Stromal cell of bone marrow (primary cell): ENCODE measurements at places on chromosomes 3 and 15.

DNA sequence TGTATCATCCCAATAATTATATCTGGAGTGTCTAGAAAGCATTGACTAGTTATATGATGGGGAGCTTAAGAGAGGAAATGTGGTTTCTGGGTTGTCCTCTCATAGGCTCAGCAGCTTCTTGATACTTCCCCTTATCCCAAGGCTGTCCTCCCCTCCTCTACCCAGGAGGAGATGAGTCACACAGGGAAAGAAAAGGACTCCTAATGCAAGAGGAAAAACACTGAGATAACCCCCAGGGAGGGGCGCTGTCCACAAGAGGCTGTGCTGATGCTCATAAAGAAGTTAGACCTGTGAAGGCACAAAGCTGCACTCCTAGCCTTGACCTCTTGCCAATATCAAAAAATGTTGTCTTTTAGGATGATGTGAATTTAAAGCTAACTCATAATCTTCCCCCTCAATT, 28.8 kb upstream of the GYG1 start:
- DNase-seq, result peak; percentile 81

DNA sequence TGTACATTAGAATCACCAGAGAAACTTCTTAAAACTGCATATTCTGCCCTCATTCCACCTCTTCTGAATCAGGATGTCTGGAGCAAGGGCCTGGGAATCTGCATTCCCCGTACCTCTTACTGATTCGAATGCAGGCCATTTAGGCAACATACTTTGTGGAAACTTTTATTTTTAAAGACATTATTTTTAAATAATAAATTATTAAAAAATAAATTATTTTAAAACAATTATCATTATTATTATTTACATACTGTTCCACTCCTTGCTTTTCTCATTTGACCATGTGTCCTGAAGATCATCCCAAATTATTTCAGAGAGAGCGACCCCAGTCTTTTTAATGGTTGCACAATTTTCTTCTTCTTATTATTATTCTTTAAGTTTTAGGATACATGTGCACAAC, 336.6 kb upstream of the TBC1D5 start:
- no peak for DNase-seq

DNA sequence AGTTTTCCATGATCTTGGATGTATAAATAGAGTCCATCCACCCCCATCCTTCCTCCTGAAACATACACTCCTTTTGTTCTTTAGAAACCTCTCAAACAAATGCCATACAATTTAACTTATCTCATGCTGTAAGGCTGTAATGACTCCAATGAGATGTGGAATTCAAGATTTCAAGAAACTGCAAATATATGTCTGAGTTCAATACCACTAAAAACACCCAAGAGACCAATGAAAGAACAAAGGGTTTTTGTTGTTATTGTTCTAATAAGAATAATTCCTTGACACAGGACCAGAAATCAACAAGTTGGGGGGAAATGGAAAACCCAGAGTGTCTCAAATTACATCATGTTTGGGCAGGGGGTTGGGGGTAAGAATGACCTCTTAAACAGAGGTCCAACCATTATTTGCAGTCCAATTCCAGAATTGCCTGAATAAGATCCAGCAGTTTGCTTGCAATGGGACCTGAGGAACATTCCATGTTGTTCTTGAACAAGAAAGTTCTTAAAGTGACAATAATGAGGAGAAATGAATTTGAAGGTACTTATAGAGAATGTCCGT, 48.6 kb upstream of the TGFBR2 start:
- DNase-seq, result no peak

GRCh38 chr3:53845103-53845880, 927 bp downstream of the CHDH start:
- peak; percentile 22 for DNase-seq

GRCh38 chr3:45612918-45613602, 18.5 kb downstream of the LIMD1 start:
- peak; percentile 18 for DNase-seq

DNA sequence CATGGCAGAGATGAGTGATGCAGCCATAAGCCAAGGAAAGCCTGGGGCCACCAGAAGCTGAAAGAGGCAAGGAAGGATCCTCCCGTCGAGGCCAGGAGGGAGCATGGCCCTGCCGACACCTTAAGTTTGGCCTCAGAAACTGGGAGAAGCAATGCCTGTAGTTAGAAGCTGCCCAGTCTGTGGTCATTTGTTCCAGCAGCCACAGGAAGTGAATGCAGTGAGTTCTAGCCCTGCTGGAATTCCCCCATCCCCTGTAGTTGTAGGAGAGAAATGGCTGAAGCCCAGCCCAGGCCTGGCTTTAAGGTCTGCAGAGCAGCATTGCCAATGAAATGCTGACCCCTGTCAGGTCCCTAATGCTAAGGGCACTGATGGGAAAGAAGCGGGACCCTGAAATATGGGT, 12.2 kb upstream of the CHSY1 start:
- no peak for DNase-seq

- peak; percentile 32 for DNase-seq
These were observed 30.0 kb downstream of the MASP1 start for GRCh38 chr3:187261541-187261969.

DNA sequence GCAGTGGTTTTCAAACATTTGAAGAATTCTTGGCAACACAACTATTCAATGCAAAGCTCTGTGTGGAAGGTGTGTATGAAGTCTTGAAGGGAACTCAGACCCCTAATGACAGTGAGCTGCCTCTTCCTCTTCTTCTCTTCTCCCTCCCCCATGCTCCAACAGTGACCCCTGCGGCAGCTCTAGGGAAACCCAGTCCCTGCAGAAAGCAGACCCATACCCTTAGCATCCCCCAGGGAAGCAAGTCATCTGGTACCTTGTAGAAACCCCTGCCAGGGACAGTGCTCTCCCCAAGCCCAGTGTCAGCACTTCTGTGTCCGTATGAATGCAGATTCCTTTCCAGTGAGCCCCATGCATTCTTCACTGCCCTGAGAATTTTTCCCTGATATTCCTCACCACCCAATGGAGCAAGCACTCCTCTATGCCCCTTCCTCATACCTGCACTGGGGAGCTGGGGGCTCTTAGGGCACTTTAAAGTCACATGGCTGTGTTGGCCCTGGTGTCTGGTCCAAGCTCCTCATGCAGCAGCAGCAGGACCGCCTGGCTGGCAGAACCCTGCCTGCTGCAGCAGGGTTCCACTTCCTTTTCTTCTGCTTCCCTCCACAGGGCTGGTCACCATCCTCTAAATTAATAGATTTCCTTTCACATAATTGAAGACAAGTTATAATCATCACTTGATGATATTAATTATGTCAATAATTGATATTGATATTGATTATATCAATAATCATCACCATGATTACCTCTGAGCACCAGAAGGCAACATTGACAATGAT, 442.5 kb downstream of the EPHB1 start:
- DNase-seq, result no peak

DNA sequence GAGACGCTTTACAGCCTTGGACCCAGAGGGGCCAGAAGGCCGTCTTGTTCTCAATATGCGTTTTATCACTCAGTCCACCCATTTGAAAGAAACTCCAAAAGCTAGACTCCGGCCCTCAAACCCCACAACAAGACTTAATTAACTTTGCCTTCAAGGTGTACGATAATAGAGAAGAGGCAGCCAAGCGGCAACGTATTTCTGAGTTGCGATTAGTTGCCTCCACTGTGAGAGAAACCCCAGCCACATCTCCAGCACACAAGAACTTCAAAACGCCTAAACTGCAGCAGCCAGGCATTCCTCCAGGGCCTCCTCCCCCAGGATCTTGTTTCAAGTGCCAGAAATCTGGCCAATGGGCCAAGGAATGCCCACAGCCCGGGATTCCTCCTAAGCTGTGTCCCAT, 17.4 kb upstream of the INO80 start:
- DNase-seq, result no peak

DNA sequence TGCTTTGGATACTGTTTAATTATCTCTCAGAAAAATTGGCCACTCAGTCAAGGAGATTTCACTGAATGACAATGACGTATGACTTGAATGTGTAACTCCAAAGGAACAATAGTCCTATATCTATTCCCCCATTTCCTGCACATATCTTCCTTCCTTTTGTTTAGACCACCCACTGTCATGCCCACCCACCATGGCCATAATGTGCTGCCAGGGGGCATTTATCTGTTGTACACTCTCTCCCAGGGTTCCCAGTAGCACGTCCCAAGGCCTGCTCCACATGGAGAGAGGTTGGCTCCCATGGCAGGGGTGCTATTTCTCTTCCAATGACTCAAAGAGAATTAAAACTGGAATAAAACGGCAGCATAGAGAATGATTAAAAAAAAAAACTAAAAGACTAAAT, 36.8 kb upstream of the CTNNB1 start:
- DNase-seq, result no peak

DNA sequence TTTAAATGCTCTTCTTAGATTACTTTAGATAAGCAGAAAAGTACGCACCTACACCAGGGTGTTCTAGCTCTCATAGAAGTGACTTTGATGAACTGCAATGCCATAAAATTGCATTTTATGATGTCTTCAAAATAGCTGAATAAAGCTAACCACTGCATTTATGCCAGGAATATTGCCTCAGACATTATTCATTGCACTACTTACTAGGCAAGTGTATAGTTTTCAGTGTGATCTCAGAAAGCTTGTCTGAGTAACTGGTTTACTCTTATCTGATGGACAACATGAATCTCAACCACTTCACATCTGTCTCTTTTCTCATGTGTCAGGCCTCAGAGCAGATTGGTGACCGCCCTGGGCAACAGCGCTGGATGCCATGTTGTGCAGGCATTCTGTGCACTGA, 119.3 kb upstream of the SLC2A2 start:
- no peak for DNase-seq

DNA sequence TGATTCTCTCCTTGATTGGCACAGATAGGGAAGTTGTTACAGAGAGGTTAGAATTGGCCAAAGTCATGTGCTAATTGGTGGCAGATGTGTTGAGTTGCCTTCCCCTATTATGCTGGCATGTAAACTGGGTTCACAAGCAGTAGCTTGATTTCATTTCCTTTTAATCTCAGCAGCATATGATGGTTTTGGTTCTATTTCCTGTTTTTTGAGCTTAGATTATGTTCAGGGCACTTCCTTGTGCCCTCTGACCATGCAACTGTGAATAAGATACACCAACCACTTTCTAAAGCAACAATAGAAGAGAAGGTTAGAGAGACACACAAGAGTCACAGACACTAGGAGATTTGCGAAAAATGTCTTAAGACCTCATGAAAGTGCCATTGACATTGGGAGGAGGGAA, 16.5 kb downstream of the HPS3 start:
- DNase-seq, result no peak

DNA sequence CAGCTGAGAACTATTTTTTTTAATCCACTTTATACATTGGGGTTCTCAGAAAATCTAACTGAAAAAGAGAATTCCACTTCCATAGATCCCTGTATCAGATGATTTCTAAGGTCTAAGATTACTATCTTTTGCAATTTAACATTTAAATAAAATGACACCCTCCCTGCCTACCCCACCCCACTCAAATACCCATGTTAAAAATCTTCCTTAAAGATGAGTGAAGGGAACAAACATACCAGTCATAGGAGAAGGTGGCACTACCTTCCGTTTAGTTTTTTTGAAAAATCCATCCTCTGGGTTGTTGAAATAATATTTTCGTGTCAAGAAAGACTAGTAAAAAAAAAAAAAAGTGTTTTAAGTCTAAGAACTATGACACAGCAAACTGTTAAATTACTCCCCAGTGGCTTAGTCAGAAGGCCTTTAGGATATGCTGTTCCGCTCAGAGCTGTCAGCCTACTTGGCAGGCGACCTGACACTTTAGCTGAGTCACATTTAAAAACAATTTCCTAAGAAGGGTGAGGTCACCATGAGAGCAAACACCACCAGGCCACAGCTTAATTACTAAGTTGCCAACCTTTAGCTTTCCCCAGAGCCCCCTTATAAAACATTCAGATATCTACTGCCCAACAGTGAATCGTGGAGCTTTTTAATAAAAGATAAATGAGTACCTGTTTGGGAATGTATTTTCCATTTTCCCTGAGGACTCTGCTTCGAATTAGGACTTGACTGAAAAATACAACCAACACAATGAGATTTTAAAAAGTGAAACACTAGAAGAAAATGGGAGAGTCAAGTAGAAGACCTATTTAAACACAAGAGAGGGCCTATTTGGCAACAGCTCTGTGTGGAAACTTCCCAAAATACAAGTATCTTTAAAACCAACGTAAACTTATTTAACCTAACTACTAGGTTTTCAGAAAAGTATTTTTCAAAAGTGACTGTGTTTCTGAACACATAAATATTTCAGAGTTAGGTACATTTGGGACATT, 9.6 kb downstream of the EMC3 start:
- peak; percentile 99 for DNase-seq

GRCh38 chr3:132405188-132405587, 12.1 kb upstream of the DNAJC13 start:
- DNase-seq, result peak; percentile 22

GRCh38 chr15:31035610-31036009, 44.2 kb upstream of the MTMR10 start:
- no peak for DNase-seq

- no peak for DNase-seq
These were observed 106.3 kb downstream of the LSM3 start for GRCh38 chr3:14284694-14285547.

GRCh38 chr15:79853492-79854328, 43.1 kb downstream of the MTHFS start:
- DNase-seq, result peak; percentile 84

- DNase-seq, result no peak
These were observed 81.6 kb downstream of the ANKRD28 start for GRCh38 chr3:15716178-15716577.

GRCh38 chr3:155553326-155553725, 191.5 kb downstream of the PLCH1 start:
- DNase-seq, result no peak

DNA sequence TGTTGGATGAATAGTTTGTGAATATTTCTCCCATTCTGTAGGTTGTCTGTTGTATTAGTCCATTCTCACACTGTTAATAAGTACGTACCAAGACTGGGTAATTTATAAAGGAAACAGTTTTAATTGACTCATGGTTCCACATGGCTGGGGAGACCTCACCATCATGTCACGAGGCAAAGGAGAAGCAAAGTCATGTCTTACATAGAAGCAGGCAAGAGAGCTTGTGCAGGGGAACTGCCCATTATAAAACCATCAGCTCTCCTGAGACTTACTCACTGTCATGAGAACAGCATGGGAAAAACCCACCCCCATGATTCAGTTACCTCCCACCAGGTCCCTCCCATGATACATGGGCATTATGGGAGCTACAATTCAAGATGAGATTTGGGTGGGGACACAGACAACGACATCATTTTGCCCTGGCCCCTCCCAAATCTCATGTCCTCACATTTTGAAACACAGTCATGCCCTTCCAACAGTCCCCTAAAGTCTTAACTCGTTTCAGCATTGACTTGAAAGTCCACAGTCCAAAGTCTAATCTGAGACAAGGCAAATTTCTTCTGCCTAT, 133.2 kb downstream of the LMLN start:
- no peak for DNase-seq

- no peak for DNase-seq
These were observed 47.4 kb downstream of the SHQ1 start for GRCh38 chr3:72800869-72801268.
